ENCODE measurements at places on chromosomes 1 and 21. TPM values are rescaled to one million over a fixed set of nuclear protein-coding genes. Genes with fewer than 3 reads are reported as not detected.
A peak's percentile ranks its signal among the peaks of the same experiment; 100 is the strongest.

Gene RHEX
- 0.17 TPM for total RNA-seq

DNA sequence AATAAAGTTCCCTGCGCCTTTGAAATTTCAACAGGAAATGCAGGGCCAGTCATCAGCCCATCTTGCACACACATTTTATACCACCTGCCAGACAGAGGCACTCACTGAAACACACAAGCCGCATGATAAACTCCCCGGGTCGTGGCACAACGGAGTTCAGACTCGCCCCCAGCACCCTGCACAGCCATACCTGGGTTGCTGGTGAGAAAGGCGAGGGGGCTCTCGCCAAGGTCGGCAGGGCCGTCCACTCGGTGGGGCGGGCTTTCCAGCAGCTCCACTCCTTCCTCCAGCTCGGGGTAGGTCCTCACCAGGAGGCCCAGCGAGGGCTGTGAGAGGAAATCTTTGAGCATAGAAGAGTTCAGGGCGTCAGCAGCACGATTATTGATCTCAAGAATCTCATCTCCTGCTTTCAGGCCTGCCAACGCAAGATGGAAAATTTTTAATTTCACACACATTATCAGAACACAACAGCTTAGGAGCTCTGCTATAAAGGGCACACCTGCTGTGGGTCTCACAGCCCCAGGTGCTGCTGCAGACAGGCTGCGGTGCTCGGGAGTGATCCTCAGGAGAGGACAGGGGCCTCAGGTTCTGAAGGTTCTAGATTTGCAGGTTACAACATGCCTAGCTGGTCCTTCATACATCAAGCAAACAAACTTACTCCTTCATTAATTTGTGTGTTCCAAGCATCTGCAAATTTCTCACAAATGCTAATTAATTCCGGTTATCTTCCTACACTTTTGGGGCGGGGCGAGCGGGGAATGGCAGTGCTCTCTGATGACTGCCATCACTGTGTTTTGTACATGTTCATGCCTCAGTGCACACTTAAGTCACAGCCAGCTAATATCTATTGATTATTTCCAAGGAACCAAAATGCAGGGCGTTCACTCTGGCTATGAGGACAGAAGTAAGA lies 144.2 kb upstream of the KRTAP19-8 start:
- DNase-seq: no peak

DNA sequence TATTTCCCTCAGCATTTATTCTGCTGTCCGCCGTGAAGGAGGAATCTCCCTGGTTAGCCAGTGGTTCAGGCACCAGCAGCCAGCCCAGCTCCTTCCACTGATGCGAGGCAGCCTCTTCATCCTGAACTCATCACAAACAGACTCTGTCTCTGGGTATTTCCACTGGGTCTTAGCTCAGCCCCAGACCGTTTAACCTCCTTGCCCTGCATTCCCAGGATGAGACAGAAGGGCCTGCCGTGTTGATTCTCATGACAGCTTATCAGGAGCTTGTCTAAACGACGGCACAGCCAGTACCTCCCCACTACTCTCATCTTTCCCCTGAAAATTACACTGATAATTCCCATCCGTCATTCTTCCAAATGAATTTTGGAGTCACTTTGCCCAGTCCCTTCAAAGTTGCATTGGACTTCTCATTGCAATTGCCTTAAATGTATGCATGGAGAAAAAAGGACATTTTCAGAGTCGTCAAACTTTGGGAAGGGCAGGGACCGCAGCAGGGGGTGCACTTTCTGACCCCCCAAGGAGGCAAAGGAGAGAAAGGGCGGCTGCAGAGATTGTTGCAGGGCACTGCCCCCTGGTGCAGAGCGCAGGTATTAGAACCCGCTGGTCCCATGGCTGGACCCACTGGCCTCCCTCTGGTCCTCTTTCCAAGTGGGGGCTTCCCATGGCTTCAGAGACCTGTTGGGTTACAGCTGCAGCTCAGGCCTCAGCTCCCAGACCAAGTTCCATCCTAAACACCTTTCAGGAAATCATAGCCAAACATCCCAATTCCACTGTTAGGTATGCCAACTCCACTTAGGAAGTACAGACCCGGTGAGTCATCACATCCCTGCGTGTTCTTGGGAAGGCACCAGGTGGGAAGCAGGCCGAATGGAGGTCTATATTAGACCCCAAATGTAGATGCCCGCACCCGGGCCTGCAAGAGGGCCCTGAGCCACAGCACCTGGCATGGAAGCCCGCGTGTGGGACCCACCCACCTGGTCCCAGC lies 3.7 kb upstream of the MEGF6 start:
- no peak for DNase-seq

GRCh38 chr21:37711836-37712568 lies 204.3 kb downstream of the KCNJ6 start:
- DNase-seq: peak; percentile 63

Gene MEX3A
- total RNA-seq: 0.17 TPM

Gene NUDT17
- total RNA-seq: 5.1 TPM

Gene FNDC10
- 0.91 TPM for total RNA-seq

Gene RIPPLY3
- not detected for total RNA-seq

GRCh38 chr1:171166361-171166760 lies 18.7 kb upstream of the FMO2 start:
- DNase-seq: no peak

DNA sequence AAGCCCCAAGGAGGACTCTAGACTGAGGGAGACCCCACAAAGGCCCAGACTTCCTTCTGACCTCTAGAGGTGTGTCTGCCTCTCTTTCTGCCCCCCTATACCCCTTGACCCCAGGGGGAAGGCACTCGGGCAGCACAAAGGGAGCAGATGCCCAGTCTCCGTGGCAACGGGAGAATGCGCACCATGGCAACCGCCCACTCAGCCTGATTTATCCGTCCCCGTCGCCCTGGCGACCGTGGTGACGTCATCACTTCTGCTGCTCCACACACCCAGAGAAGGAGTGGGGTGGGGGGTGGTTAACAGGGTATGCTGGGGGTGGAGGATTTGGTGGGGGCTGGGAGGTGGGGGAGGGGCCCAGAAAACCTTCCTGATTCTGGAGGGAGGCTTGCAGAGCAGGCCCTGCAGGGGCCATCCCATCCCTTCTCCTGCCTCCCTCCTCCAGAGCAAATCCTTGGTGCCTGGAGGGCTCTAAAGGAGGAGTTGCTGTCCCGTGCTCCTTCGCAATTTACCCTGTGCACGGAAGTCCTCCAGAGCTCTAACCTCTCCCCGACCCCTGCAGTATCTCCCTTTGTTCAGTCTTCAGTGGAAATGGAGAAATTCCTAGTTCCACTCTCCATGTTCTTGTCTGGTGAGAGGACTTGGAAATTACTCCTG lies 6.3 kb downstream of the CELF3 start:
- DNase-seq: no peak

DNA sequence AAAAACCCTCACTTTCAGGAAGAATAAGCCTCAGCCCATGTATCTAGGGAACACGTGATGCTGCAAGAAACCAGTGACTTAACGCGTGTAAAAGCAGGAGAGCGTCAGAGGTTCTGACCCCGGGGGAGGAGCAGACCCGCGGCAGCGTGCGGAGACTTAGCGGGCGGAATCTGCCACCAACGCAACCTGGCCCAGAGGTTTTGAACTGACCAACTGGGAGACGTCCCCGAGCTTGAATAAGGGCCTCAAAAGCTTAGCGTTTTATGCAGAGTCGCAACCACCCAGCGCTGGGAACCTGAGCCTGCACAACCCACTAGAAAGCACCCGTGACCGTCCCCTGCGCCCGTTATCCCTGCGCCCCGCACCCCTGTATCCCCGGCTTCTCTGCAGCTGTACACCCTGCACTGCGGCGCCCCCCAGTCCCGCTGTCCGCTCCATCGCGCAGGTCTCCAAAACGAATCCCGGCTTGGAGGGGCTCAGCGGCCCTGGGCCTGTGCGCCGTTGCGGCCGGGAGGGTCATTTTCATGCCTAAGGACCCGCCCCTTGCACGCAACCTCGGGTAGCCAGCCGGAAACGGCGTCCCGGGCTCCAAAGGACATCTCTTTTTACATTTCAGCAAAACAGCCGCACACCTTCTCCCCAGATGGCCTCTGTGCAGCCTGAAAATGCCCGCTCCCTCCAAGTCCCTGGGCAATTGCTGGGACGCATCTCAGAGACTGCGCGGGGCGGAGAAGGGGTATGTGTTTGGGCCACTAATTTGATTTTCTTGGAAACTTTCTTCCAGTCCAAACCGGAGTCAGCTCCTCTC lies 29.4 kb upstream of the TRIM17 start:
- DNase-seq: peak; percentile 58

Gene LHX8
- total RNA-seq: not detected

Data from right cardiac atrium (tissue), 5 donors.